Stimulated activated naive CD4-positive, alpha-beta T cell treated with Interleukin-2 at 50 U/mL for 16 hours (primary cell): ENCODE measurements at places on chromosomes 4 and X.

GRCh38 chr4:52976523-52977230, 114.6 kb downstream of the RASL11B start:
- DNase-seq: no peak

DNA sequence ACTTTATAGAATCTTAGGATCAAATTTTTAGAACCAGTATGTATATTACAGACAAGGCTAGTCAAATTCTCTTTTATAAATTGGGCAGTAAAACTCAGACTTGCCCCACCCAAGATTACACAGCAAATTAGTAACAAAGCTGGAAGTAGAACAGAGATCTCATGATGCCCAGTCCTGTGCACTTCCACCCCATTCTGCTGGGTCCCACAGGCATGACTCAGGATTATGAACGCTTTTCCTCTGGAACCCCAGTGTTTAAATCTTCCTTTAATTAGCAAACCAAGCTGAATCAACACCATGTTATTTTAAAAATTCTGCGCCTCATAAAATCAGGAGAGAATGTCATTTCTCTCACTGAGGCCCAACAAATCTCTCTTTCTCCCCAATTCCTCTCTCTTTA, 1.5 kb upstream of the IL13RA2 start:
- DNase-seq: no peak

GRCh38 chrX:69618803-69619202, 2.9 kb downstream of the EDA start:
- no peak for DNase-seq

DNA sequence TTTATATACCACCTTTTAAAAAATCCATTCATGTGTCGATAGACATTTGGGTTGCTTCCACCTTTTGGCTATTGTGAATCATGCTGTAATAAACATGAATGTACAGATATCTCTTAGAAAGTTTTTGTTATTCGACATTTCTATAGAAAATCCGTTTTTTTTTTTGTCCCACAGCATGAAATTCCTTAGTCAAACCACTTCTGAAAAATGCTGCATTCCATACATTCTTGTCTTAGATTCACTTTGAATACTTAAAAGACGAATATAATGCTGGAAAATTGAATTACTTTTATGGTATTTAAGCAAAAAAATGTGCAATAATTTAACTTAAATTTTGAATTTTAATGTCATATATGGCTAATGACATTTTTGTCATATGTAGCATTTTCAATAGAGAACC, 1345.5 kb downstream of the TECRL start:
- no peak for DNase-seq
